HCEC 1CT (cell line): ENCODE measurements at places on chromosomes 6 and 20.
A peak's percentile ranks its signal among the peaks of the same experiment; 100 is the strongest.

- no peak for DNase-seq
Observed at GRCh38 chr6:162325826-162326225, 401.7 kb downstream of the PRKN start.

DNA sequence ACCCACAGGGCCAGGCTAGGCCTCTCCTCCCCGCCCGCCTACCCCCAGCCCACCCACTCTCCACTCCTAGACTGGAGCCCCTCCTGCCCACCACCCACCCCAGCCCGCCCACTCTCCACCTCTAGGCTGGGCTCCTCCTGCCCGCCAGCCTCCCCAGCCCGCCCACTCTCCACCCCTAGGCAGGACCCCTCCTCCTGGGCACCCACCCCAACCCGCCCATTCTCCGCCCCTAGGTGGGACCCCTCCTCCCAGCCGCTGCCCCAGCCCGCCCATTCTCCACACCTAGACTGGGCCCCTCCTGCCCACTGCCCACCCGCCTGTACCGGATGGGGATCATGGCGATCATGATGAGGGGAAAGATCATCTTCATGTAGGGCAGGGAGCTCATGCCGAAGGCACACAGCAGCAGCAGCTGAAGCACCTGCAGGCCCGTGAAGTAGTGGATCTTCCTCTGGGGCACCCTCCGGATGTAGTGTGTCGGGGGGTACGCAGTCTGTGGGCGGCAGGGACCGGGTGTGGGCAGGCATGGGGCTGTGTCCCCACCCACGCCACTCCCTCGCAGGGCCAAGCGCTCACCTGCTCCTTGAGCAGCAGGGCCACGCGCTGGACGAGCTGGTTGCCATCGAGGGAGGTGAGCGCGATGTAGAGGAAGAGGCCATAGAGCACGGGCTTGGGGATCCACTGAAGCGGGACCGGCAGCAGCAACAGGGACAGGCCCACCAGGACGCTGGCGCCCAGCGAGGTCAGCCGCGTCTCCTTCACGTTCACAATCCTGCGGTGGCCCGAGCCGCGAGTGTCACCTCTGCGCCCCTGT is 10.8 kb downstream of the SLC4A11 start:
- no peak for DNase-seq

- DNase-seq: no peak
Observed at GRCh38 chr6:511488-512137, 120.1 kb downstream of the IRF4 start.

DNA sequence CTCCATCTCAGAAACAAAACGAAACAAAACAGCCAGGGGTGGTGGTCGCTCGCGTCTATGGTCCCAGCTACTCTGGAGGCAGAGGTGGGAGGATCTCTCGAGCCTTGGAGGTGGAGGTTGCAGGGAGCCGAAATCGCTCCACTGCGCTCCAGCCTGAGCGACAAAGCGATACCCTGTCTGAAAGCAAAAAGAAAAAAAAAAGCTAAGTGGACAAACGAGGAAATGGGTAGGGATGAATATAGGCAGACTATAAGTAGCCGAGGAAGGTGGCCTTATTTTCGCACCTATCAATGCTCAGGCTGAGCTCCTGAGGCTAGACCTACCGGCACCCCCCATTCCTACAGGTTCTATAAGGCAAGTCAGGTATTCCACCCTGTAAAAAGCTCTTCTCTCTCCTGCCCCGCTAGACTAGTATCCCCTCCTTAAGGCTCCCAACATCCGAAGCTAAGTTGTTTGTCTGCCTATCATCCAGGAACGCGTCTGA is 650 bp upstream of the CASP8AP2 start:
- DNase-seq: peak; percentile 3

DNA sequence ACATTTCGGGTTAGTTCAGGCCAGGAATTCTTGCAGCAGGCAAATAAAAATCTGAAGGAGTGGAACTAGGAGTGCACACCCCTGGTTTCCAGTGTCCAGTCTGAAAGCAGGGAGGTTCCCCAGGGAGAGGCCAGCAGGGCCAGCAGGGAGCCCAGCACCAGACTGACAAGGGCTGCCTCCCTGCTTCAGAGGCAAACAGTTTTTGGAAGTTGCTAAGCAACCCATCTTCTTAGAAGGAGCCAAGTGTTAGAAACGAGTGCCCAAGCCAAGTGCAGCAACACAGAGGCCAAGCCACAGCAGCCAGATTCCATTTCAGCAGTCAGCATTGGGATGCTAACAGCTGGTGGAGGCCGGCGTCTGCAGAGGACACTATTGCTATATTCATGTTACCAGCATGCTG is 179.1 kb downstream of the SYNDIG1 start:
- DNase-seq: no peak

GRCh38 chr6:3314621-3315467 is 56.1 kb downstream of the PSMG4 start:
- no peak for DNase-seq

GRCh38 chr6:133948472-133948871 is 4.6 kb upstream of the TBPL1 start:
- no peak for DNase-seq

- DNase-seq: no peak
Observed at GRCh38 chr6:24640166-24640565, 5.8 kb downstream of the KIAA0319 start.
